ENCODE measurements at places on chromosomes 3 and 15. TPM values are rescaled to one million over a fixed set of nuclear protein-coding genes. Genes with fewer than 3 reads are reported as not detected.
A peak's percentile ranks its signal among the peaks of the same experiment; 100 is the strongest.

- no peak overlapping the region for H3K4me3 ChIP-seq
- no peaks in the 10 kb centered on the region for H3K36me3 ChIP-seq
- no peak for DNase-seq
These were observed 105.0 kb upstream of the P2RY1 start for GRCh38 chr3:152729906-152730305.

The PHC3 gene
- 23.9 TPM for total RNA-seq

DNA sequence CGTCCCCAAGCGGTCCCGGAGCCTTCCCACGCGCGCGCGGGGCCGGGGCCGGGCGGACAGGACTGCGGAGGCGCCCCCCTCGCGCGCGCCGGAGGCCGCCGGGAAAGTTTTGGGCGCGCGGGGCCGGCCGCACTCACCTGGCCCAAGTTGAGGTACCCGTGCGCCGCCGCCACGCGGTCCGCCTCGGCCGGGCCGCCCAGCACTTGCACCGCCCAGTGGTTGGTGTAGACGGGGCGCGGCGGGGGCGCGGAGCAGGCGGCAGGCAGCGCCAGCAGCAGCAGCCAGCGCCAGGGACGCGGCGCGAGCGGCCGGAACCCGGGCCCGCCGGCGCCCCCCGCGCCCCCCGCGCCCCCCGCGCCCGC is 289 bp downstream of the PCSK6 start:
- H3K27ac ChIP-seq = no peak overlapping the region
- peaks cover 38% of the 10 kb centered on the region for H3K27me3 ChIP-seq
- H3K4me1 ChIP-seq = peaks cover 3% of the 10 kb centered on the region
- DNase-seq = peak; percentile 78
- no peaks in the 10 kb centered on the region for H3K36me3 ChIP-seq
- H3K4me3 ChIP-seq = no peak overlapping the region

DNA sequence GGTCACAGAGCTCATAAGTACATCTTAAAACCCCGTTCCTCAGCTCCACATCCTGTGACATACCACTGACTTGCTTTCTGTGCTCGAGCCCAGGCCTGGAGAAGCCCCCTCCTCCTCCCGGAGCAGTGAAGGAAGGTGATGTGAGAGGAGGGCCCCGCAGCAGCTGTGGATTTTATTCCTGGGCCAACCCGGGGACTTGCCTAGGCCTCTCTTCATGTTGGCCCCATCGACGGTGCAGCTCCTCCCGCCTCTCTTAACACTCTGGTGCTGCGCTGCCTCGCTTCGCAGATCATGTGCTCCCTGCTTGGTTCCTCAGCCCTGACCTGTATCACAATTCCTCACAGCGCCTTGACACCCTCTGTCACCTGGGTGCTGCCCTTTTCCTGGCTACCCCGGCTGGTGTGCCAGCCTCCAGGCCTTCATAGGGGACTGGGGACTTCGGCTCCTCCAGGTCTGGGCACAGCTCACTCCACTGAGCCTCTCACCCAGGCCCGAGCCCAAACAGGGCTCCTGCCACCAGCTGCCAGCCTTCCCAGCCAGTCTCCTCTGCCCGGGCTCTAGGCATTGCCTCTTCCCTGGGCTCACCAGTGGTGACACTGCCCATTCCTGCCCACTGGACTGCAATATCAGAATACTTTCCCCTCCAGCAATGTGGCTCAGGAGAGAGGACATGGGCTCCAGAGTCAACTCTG is 21.5 kb downstream of the MAGEF1 start:
- no peak for DNase-seq
- no peaks in the 10 kb centered on the region for H3K27me3 ChIP-seq
- H3K4me3 ChIP-seq = no peak overlapping the region

The LRRC2 gene
- 7.1 TPM for total RNA-seq

DNA sequence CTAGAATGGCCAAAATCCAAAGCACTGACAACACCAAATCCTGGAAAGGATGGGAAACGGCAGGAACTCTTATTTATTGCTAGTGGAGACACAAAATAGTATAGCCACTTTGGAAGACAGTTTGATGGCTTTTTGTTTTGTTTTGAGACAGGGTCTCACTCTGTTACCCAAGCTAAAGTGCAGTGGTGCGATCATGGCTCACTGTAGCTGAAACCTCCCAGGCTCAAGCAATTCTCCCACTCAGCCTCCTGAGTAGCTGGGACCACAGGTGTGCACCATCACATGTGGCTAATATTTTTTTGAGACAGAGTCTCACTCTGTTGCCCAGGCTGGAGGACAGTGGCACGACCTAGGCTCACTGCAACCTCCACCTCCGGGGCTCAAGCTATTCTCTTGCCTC is 27.3 kb upstream of the GPR160 start:
- H3K36me3 ChIP-seq = no peaks in the 10 kb centered on the region
- H3K4me3 ChIP-seq = no peak overlapping the region
- DNase-seq = no peak
- H3K27me3 ChIP-seq = no peaks in the 10 kb centered on the region
- H3K27ac ChIP-seq = no peak overlapping the region

The GCSAM gene
- not detected for total RNA-seq

The TMEM202 gene
- not detected for total RNA-seq
